NCI-H1105 (cell line): ENCODE measurements at places on chromosomes 6 and 20.

- no peak for DNase-seq
Observed at GRCh38 chr6:125947615-125948014, 9.0 kb upstream of the HINT3 start.

DNA sequence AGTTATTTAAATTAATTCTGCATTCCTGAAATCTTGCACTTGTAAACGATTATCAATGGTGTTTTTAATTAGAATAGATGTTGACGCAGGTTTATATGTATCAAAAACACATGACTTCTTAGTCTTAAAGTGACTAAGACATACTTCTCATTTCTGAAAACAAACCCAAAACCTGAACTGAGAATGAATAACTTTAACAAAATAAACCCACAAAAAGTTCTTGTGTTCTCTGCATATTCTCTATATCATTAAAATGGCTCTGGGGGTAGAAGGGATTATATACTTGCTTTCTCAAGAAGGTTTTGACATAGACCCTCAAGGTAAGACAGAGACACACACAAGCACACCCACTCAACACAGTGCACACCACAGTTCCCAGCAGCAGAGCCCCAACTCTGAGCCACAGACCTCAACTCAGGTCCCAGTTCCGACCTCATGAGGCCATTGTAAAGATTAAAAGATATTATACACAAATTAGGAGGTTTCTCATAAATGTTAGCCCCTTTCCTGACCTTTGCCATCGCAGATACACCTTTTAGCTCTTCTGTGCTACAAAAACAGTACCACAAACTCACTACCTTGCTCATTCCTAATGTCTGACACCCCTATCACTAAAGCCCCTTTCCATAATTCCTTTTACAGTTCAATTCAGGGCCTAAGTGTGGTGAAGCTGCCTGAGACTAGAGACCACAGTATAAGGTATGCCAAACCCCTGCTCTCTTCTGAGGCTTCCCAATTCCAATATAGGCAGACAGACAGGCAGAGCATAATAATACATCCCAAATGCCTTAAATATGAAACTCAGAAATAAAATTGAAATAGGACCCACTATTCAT, 267.8 kb downstream of the PTPRK start:
- DNase-seq, result no peak

DNA sequence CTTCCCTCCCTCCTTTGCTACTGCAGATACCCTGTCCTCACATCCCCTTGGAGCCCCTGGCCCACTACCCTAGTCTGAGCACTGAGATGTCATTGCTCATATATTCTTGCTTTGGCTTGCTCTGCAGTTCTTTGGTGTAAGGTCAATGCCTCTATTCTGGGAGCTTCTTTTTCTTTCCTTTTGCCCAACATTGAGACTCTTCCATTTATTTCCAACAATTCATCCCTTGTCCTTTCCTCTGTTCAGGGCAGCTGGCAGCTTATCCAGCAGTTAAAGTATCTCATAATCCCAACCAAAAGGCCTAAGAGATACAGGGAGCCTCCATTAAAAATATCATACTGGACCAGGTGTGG, 23.6 kb downstream of the L3MBTL1 start:
- DNase-seq, result no peak

- no peak for DNase-seq
Observed at GRCh38 chr6:18495236-18495635, 108.1 kb downstream of the RNF144B start.

DNA sequence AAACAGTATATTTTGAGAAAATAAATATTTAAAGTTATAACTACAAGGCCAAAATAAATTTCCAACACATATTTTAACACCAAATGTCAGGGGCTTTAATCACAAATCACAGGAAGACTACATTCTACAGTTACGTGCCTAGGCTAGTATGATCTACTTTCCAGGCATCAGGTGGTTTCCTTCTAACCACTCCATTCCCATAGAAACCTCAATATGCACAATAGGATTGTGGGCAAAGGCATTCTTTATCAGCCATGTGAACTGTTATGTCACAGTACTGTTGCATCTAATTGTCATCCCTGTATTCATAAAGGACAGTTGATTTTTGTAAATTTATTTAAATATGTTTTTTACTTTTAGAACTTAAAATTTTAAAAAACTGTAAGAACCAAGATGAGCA, 32.4 kb downstream of the ATG5 start:
- DNase-seq, result no peak

DNA sequence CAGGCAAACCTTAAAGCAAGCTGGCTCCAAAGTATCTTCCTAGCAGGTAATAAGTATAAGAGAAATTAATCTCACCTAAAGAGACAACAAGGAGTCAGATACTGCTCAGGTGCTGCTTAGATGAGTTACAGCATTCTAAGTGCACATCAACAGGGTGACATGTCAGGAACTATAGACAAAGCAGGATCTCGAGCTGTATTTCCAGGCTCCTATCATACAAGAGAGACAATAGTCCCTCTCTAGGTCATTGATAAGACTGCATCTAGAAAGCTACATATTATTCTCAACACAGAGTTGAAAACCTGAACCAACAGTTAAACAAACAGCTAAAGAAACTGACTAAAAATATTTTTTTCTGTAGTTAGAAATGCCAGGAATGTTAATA, 3.9 kb downstream of the PTPRK start:
- DNase-seq, result peak; percentile 25

- DNase-seq, result no peak
Observed at GRCh38 chr6:4747588-4747987, 28.6 kb upstream of the CDYL start.

DNA sequence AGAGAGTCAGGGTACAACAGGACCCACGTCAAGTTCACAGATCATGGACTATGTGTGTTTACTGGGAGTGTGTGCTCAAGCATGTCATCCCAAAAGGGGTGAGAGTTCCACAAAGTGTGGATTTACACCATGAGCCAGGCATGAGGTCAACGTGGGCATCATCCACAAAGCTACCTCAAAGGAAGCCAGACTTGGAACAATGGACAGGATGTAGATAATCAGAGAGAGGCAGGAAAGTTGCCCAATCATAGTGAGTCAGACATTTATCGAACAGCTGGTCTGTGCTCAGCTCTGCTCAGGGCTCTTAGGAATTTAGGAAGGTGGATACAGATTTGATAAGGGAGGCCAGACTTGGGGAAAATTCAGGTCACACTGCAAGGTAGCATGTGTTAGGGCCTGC, 317.2 kb upstream of the CDYL start:
- DNase-seq, result no peak

- DNase-seq, result no peak
Observed at GRCh38 chr20:2084703-2085102, 16.9 kb upstream of the STK35 start.

GRCh38 chr20:1946762-1947534, 46.9 kb downstream of the PDYN start:
- DNase-seq, result no peak

- no peak for DNase-seq
Observed at GRCh38 chr6:158284876-158285655, 27.2 kb upstream of the TULP4 start.

DNA sequence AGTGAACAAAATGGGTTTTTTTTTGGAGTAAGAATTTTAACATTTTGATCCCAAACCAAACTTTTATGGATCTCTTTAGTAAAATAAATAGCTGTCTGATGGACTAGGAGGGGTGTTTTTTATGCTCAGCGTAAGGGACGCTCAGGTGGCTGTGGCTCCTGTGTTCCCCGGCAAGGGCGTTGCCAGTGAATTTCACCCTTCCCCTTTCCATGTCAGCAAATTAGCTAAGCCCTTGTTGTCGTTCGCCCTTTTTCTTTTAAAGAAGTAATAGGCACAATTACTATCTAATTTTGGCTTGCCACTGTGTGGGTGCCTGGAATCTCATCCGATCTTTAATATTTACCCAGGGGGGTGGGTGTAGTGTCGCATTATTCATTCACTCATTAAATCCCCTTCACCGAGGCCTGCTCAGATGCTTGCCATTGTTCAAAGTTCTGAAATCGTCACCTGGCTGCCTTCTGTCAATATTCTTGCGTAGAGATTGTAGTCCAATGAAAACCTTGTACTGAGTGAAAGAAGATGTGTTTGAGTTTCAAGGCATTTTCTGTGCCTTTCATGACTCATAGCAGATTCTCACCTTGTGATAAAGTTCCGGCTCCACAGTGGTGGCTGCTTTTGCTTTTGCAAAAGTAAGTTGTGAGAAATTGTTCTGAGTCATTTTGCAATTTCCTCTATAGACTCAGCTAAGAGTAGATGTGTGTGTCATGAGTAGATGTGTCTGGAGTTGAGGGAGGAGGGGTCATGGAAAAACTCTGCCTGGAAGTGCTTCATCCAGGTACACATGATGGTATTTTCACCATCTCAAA, 40.0 kb upstream of the CLDN20 start:
- DNase-seq, result no peak

- no peak for DNase-seq
Observed at GRCh38 chr20:63686492-63687321, 9.7 kb upstream of the TNFRSF6B start.

GRCh38 chr20:33531047-33531877, 41.4 kb downstream of the CBFA2T2 start:
- DNase-seq, result no peak

DNA sequence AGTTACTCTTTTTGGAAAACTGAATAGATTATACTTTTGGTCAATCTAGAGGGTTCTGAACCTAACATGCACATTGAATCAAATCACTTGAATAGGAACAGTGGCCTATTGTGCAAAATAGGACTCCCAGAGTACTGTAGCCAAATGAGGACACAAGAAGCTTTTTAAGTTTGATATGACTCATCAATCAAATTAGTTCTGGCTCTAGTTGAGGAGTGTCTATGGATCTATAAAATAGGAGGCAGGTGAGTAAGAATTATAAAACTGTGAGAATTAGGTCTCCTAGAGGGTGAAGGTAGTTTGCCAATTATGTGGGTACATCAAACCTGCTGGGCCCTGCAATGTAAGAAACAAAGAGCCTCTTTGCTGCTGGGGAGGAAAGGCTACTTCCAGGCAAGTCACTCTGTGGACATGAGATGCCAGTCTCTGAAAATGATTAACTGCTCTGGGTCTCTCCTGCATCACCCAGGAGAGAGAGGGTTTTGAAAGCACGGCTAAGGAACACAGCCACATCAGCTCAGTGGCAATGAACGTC, 112.3 kb downstream of the RCAN2 start:
- DNase-seq, result no peak

- no peak for DNase-seq
Observed at GRCh38 chr6:56526860-56527544, 115.7 kb downstream of the DST start.

GRCh38 chr6:34138191-34138590, 7.7 kb downstream of the GRM4 start:
- DNase-seq, result no peak

DNA sequence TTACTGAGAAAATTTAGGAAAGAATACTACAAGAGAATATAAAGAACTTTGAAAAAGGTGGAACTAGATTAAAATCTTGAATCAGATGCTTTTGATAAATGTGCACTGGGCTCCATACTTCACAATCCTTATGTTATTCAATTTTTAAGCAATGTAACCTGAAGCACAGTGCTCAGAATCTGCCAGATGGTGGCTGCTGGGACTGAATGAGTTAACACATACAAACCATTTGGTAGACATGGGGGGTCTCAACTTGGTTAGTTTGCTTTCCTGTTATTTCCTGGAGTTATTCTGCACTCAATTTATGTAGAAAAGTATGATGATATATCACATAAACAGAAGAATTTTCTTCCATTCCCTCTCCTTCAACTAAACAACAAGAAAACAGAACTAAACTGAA, 326.5 kb downstream of the RNGTT start:
- no peak for DNase-seq

DNA sequence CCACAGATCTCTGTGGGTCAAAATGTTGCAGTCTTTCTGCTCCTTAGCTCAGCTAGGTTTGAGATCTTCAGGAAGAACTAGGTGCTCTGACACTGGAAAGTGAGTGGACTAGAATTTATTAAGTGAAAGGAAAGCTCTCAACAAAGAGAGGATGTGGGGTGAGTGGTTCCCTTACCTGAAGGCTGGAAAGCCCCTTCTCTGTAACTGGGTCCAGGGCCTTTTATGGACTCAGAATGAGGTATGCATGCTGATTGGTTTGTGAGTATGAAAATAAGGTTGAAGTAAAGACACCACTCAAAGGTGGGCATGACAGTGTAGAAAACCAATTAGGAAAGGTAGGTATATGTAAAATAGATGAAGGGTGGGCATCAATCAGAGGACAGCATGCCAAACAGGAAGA, 485.5 kb downstream of the CD109 start:
- no peak for DNase-seq

- DNase-seq, result no peak
Observed at GRCh38 chr20:4973330-4974097, 27.8 kb downstream of the SLC23A2 start.

DNA sequence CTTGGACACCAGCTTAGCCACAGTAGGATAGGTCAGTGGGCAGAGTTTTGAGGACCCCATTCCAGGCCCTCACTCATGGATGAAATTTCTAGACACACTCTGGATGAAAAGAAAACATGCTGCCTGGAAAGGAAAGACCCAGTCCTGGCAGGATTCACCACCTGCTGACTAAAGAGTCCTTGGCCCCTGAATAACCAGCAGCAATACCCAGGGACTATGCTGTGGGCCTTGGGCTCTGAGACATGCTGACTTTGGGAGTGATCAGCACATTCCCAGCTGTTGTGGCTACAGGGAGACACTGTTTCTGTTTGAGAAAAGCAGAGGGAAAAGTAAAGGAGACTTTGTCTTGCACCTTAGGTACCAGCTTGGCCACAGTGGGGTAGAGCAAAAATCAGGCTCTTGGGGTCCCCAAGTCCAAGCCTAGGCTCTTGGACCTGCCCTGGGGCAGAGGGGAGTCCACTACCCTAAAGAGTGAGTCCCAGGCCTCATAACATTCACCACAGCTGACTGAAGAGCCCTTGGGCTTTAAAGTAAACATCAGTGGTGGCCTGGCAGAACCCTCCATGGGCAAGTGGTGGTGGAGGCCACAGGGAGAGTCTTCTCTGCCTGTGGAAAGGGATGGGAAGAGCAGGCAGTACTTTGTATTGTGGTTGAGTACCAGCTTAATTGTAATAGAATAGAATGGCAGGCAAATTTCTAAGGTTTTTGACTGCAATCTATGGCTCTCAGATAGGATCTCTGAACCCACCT, 516.8 kb downstream of the BCKDHB start:
- DNase-seq, result no peak

- no peak for DNase-seq
Observed at GRCh38 chr6:18350271-18350670, 36.9 kb upstream of the RNF144B start.
